ENCODE measurements at places on chromosomes 4 and X.
A peak's percentile ranks its signal among the peaks of the same experiment; 100 is the strongest.

- DNase-seq, result peak; percentile 30
Observed at GRCh38 chr4:3305610-3306371, 13.0 kb downstream of the RGS12 start.

DNA sequence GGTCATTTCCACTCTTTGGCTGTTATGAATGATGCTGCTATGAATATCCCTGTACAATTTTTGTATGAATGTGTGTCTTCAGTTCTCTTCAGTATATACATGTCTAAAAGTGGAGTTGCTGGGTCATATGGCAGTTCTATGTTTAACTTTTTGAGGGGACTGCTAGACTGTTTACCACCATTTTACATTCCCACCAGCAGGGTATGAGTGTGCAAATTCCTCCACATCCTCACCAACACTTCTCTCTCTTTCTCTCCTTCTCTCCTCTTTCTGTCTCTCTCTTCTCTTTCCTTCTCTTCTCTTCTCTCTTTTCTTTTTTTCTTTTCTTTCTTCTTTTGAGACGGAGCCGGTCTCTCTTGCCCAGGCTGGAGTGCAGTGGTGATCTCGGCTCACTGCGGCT is 7.8 kb downstream of the WWC2 start:
- DNase-seq, result no peak

DNA sequence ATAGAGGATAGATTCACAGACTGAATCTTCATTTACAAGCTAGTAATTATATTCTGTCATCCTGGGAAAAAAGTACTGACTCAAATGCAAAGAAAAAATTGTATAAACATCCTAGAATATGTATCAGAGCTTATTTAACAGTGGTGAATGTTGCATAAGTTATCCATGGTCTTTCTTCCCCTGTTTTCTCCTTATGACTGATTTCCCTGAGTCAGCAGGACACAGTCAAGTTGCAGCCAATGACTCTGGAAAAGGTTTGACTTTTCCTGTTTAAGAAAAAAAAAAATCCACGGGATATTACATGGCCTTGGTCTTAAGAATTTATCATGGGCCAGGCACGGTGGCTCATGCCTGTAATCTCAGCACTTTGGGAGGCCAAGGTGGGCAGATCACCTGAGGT is 36.5 kb downstream of the INPP4B start:
- no peak for DNase-seq

DNA sequence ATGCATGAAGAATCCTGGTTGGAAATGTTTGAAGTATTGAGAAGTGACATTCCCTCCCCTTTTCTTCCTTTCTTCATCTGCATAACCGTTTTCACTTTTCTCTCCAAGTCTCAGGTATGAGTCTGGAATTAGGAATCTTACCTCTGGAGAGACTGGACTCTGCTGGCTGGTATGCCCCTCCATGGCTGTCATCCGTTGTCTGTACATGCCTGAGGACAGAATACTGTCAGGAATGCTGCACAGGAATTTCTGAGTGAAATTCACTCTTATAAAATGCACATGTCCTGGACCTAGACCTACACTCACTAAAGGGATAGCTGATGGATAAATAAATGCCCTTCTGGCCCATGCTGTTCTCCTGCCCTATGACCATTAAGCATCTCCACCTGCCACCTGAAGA is 179.5 kb downstream of the MSN start:
- DNase-seq, result no peak

GRCh38 chr4:122826079-122826527 is 528 bp upstream of the FGF2 start:
- DNase-seq, result no peak

DNA sequence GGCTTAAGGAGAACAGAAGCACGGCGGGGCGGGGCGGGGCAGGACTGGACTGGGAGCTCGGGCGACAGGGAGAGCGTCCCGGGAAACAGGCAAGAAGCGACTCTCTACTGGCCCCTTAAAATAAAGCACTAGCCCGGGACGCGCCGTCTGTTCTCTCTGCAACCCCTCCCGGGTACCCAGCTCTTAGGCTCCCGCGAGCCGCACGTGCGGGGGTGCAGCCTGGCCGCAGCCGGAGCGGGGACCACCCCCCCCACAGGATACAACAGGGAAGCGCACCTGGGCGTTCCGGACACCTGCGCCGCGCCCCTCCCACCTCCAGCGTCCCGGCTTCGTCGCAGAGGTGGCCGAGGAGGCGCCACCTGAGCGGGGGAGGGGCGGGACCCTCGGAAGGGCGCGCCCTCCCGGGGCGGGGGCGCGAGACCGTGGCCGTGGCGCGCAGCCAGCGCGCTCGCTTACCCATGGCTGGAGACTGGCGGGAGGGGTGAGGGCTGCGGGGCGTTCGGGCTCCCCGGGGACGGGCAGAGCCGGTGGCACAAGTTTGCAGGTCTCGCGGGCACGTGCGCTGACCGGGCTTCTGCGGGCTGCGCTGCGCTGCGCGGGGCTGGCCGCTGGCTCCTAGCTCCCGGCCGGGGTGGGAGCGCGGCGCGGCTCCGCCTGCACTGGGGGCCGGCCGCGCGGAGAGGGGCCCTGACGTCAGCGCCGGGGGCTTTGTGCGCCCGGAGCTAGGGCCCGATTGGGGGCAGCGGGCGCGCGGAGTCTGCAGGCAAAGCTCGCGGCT is 91.5 kb downstream of the GEMIN8 start:
- DNase-seq, result no peak

DNA sequence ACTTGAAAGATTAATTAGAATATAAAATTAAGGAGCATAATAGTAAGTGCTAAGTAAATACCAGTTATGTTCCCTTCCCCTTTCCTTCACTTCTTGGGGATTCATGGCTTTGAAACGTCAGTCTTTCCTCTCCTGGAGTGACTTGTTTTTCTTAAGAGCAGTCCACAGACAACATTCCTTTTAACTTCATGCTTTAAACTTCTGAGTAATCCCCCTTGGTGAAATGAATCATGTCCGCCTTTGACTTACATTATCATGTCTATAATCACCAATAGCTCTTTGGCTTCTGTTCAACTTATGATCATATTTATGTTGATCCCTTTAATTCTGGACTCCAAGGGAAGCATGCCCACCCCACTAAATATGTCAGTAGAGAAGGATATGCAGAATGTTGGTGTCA is 1012.1 kb upstream of the SLIT2 start:
- no peak for DNase-seq

- no peak for DNase-seq
Observed at GRCh38 chr4:25346913-25347312, 30.1 kb upstream of the ANAPC4 start.

DNA sequence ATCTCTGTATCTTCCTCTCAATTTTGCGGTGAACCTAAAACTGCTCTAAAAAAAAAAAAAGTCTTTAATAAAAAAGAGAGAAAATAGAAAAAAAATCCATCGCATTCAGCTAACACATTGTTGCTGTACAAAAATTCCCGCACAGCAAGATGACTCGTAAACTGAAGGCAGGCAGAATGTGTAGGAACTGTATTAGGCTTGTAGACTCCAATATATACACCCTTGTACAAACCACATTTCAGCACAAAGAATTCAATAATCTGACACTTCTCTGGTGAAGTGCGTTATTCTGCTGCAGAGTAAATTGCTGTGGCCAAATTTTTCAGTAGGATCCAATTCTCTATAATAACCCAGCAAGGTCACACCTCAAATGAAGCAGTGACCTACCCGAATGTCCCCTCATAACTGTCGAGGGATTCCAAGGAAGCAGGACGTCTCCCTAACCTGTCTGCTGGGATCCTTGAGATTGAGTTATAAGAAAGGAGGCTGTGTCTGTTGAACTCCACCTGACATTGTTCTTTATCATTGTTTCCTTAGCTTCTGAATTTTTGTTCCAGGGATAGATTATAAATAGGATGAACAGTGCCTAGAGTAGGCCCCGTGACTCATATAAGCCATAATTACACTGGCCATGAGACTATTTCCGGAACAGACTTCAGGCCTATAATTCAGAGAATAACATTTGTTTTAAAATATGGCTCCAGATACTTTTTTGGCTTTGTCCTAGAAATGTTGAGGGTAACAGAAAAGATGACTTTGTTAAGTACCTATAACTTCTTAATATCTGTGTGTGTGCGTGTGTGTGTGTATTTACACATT is 348.3 kb downstream of the PCDH7 start:
- DNase-seq, result no peak

DNA sequence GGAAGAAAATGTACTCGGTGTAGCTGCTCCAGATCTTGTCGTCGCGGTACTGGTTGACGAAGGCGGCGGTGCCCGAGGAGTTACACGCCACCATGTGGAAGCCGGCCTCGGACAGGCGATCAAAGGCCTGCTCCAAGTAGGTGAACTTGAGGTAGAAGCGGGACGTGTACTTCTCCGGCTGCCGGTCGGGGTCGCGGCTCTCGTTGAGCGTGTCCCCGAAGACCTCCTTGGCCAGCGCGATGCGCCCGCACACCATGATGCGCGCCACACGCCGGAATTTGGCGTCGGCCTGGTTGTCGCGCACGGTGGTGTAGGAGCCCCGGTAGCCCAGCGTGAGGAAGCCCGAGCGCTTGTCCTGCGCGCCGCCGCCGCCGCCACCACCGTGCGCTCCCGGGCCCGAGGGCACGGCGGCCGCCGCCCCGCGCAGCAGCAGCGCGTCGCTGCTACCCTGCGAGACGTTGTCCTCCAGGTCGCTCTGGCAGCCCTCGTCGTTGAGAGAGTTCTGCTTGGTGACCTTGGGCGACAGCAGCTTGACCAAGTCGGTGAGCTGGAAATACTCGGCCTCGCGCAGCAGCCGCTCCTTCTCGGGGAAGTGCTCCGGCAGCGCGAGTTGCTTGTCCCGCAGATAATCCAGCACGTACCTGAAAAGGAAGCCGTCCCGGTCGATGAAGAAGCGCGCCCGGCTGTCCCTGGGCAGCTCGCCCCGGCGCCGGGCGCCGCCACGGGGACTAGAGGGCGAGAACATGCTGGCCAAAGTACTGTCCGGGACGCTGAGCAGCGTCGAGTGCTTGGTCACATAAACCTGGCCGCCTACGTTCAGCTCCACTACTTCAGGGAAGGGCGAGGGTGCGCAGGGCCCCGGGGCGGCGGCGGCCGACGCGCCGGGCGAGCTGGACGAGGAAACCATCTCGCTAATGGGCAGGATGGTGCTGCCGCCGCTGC is 775 bp downstream of the KCTD8 start:
- no peak for DNase-seq

- DNase-seq, result no peak
Observed at GRCh38 chr4:72107456-72107855, 75.7 kb downstream of the NPFFR2 start.

DNA sequence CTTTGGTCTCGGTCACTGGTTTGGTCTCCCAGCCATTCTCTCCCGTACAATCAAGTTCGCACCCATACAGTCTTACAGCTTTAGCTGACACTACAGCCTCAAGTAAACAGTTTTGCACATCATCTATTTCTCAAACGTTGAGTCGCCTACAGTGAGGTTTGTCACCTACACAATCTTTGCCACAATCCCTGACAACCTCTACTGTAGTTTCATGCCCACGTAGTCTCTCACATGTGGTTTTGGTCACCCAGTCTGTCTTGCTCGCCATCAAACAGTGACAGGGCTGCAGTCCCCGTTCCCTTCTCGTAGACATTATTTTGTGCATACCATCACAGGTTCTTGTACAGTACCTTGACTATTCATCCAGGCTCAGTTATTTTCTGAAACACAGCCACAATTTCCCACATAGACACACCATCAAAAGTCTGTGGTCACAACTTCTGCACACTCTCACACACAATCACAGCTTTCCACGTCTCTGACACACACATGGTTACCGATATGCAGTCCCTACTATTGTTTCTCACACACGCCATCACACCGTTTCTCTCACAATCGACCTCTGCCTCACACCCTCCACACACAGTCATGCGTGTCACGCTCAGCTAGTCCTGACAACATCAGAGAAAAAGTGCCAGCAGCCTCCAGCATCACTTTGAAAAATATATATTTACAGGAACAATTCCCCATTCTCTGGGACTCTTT is 5.3 kb upstream of the CFP start:
- peak; percentile 35 for DNase-seq

DNA sequence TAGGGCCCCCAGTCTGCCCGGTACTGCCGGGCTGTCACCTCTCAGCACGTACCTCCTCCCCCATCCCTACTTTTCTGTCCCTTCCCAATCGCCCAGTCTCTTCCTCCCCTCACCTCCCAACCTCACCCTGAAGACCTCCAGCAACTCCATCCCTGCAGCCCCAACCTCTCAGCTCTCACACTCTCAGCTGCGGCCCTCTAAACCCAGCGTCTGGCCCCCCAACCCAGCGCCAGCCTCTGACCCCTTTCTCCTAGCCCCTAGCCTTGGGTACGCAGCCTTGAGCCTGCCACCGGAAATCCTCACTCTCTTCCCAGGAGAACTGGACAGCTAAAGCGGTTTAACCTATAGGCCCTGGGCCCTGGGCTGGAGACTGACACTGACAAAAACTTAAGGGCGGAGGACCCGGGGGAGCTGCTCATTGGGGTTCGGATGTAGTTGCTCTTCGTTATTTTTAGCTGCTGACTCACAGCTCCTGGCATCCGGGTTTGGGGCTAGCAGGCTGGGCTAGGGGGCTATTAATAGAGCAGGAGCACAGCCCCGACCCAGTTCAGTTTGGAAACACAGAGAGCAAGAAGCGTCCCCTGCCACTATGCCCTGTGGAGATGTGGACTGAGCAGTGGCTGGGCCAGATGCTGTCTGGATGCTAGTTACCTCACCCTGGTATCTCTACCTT is 9.6 kb upstream of the DLG3 start:
- DNase-seq, result no peak

- DNase-seq, result peak; percentile 91
Observed at GRCh38 chr4:105060628-105061027, 86.0 kb upstream of the TET2 start.

DNA sequence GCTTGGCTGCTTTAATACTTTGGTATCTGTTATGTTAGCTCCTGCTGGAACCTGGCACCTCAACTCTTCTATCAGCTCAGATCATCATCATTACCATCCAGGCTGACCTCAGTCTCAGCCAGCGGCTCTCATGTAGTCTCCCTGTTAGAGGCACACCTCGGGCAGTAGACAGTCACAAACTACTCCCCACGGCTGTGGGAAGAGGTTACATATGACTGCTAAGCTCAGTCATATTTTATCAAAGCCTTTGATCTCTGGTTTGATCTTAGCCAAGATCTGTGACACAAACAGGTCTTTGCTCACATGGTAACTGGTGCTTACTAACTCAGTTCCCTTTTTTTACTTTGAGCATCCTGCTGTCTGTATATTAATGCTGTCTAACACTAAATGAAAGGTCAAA is 384.9 kb downstream of the CENPC start:
- DNase-seq, result peak; percentile 16

DNA sequence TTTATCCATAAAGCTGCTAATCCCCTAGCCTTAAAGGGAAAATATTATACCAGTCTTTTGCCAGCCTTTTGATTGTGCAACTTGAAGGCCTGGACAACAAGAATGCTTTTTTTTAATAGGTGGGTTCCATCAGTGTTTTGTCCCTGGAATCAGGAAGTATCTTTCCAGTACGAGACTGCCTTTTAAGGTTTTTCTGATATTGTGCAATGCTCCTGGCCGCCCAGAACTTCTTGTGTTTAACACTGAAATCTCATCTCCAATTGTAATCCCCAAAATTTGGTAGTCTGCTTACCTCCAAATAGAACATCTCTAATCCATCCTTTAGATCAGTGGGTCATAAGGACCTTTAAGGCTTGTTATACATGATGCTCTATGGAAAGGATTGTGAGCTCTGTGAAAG is 256.7 kb downstream of the NAF1 start:
- no peak for DNase-seq
